HTR-8/SVneo (cell line): ENCODE measurements at places on chromosomes 11 and 22.

GRCh38 chr22:32409977-32410376, 2.1 kb downstream of the RTCB start:
- no peak for DNase-seq

DNA sequence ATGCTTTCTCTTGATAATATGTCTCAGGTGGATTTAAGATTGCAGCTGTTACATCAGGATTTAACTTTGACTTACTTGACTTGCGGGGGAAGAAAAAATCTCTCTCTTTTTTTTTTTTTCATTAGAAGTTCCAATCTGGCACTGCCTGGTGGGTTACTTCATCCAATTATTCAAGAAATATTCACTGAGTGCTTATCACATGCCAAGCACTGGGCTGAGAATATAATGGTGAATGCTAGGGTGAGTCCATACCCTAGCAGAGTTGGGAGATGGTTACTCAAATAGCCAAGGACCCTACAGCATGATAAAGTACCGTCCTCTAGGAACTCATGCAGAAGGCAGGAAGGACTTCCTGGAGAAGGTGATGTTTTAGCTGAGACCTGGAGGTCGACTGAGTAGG, 57.9 kb upstream of the EIF3D start:
- DNase-seq = no peak

GRCh38 chr11:59463190-59463641, 6.5 kb downstream of the OR4D6 start:
- DNase-seq = no peak

GRCh38 chr11:124725719-124726105, 14.0 kb upstream of the NRGN start:
- no peak for DNase-seq

DNA sequence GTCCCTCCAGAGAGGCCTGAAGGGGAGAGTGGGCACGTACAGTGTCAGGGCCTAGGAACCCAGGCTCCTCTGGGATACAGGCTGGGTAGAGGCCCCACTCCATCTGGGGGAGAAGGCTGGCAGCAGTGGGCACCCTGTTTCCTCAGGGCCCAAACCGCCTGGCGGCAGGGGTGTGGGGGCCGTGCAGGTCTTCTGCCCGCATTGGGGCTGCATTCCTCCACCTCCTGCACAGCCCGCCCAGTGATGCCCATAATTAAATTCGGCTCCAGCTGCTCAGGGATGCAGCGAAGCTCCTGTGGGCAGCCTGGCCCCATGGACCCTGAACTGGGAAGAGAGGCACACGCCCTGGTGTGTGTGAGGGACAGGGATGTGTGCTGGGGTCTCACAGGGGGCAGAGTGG, 35.4 kb downstream of the KCNQ1OT1 start:
- DNase-seq = no peak

DNA sequence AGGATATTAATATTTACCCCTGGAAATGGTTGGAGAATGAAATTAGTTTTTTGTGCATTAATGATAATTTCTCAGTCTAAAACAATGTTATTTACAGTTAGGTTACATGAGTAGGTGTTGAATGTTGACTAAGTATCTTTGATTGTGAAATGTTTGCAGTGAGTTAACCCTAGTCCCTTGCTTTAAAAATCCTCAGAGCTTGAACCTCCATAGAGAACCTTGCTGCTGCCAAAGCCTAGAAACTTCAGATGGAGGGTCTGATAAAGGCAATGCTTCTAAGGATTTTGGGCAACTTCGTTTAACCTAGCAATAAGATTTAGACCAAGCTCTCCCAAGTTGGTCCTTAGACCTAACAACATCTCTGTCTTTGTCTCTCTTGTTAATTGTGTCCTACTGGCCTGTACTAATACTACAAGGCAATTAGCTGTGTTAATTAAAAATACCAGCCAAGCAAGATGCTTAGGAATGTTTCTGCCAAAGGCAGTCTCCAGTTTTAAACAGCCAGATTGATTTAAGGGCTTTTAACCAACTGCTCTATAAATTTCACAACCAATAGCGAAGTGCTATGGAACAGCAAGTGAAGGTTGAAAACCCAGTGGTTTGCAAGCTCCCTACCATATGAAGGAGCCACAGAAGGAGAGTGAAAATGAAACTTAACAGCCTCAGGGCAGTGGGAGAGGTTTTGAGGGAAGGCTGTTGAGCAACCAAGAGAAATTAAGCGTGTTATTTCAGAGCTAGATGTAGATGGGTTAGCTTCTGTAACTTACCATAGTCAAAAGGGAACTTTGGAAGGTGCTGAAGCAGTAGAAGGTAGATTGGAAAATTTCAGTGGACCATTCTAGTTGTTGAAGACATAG, 295.9 kb upstream of the ANO5 start:
- DNase-seq = no peak

- DNase-seq = no peak
Observed at GRCh38 chr22:21690401-21690801, 24.6 kb downstream of the PPIL2 start.
